Stimulated activated CD8-positive, alpha-beta memory T cell treated with anti-CD3 and anti-CD28 coated beads, Interleukin-2, amount 100 ng/mL, for 1 hour (primary cell): ENCODE measurements at places on chromosomes 7 and 10.

DNA sequence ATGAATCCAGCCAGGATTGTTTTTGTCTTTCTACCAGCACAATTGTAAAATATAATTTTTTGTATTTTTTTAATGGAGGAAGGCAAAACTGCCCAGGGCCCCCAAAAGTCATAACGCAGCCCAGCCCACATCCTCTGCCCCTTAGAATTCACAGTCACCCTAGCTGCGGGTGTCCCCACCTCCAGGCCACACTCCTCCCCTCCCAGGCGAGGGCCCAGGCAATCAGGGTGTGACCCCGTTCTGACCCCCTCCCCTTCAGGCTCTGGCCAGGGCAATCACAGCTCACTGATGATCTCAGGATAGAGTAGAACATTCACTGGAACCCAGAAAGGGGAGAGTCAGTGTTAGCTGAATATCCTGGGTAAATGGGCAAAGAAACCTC is 92.0 kb upstream of the MACROH2A2 start:
- no peak for DNase-seq

DNA sequence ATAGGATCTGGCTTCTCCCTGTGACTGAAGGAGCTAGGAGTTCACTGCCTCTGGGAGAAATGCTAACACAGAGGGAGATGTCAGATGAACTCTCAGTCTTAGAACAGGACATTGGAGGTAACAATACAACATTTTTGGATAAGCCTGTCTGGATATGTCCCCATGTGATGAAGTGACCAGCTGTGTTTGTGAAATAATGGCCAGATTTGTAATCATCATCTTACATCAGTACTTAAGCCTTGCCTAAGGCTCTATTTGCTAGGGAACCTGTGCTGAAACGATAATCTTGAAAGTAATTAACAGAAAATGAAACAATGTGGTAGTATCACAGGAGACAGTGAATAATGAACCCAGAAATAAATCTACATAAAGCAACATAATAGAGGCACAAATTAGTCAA is 56.2 kb downstream of the CRPPA start:
- DNase-seq, result no peak

- no peak for DNase-seq
Measured at GRCh38 chr10:31058795-31059703, 27.4 kb upstream of the ZNF438 start.

DNA sequence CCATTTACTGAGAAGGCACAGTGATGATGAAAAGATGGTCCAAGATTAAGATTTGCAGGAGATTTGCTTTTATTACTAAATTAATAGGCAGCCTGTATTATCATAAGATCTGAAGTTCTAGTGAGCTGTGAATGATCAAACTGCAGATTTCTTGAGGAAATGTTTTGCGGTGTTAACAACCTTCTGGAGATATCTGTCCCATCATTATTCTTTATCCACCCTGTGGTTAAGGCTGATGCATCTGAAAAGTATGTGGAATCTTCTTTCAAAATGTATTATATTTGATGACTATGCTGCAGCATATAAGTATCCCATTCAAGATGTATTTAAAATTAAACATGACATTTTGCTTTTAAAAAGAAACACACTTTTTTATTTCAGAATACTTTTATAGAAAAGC is 150.3 kb downstream of the POLR1F start:
- no peak for DNase-seq

- DNase-seq, result no peak
Measured at GRCh38 chr10:96513305-96513697, 425 bp downstream of the TLL2 start.

DNA sequence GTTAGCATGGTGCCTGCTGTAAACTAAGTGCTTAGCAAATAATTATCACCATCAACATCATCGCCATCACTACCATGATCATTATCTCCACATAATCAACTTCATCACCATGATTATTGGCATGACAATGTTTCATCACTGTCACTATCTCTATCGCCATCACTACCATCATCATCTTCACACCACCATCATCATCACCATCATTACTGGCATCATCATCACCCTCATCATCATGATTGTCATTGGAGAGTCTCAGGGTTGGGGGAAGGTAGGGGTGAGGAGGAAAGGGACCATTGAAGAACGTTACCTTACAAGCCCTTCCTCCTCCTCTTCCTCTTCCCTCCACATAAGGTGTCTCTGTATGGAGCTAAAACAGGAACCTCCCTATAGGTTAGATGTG is 54.9 kb upstream of the GPR26 start:
- no peak for DNase-seq

DNA sequence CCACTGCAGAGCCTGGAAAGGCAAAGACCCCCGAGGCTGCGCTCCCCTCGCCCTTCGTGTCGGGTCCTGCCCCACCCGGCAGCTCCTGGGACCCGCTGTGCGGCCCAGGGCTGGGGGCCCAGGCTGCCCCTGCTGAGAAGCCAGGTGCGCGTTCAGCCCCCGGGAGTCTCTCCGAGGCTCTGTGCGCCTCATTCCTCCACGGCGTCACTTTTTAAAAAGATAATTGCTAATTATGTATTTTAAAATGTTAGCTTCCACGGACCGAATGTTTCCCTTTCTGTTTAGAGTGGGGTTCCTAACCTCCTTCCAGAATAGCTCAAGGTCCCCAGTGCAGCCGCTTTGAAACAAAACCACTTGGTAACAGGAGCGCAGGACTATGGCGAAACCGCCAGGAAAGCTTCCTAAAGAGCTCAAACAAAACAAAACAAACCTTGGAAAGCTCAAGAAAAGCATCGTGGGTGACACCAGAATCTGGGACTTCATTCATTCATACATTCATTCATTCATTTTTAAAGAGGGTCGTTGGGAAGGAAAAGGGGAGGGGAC is 45.6 kb downstream of the PDIA4 start:
- DNase-seq, result no peak

DNA sequence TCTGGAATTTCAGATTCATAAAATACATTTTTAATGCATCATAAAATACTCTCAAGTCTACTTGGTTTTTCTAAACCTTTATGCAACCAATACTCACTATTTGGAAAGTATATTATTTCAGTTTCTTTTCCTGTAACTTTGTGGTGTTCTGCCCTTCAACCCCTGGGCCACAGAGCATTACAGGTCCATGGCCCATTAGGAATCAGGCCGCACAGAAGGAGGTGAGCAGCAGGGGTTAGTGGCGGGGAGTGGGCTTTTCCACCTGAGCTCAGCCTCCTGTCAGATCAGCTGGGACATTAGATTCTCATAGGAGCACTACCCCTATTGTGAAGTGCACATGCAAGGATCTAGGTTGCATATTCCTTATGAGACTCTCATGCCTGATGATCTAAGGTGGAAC is 9.7 kb downstream of the SNX13 start:
- no peak for DNase-seq

DNA sequence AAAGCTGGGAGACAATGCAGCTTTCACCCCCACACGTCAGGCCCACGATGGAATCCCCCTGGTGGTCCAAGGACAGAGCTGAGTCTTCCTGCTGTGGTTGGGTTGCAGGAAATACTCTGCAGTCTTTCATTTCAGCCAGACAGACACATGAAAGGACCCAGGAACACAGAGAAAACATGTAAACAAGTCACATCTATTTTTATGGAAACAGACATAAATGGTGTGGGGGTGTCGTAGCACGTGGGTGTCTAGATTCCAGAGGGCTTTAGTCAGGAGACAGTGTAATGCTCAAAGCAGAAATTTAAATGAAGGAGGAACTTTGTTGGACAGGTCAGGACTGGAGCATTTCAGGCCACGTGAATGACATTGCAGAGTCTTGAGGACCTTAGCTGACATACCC is 444.6 kb downstream of the SUGCT start:
- DNase-seq, result no peak

- no peak for DNase-seq
Measured at GRCh38 chr10:98285416-98285815, 17.4 kb upstream of the LOXL4 start.

DNA sequence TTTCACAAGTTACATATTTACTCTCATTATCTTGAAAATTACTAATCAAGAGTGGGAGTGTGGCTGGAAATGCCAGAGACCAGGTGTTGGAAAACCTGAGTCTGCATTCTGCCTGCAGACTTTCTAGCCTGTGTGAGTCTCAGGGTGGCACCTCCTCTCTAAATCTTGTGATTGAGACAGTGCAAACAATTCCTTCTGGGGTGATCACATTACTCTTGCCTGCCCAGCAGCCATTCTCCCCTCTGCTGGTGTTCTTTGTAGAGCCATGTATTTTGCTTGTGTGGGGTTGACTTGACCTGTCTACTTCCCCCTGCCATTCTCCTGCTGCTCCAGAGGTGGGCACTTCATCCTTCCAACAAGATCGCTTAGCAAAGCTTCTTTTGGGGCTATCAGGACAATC is 101.1 kb downstream of the RAPGEF5 start:
- DNase-seq, result no peak

- no peak for DNase-seq
Measured at GRCh38 chr7:32131091-32131490, 60.9 kb upstream of the PDE1C start.

DNA sequence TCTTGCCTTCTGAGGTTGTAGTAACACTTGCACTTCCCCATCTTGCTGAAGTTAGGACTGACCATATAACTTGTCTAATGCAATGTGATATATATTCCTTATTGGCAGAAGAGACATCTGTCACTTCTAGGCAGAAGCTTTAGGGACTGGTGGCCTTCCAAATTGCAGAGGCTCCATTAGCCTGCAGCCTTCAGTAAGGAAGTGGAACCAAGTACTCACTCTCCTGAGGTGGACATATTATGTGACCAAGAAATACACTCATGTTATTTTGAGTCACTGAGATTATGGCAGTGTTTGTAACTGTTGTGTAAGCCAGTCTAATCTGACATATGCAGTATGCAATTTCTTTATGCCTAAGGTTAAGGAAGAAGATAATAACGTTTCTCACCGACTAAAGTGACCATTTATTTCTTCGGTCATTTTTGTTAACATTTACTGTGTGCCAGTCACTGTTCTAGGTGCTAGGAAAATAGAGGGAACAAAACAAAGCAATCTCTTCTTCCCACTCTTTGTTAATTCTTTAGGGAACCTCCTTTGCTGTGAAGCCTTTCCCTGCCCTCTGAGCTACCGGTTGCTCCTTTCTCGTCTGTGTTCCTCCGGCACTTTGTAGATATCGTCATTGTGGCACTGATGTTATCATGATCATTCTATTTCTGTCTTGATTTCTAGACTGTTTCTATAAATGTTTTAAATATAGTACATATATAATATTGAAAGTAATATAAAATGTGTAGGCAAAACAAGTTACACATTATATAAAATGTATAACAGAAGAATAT is 52.9 kb upstream of the HBP1 start:
- no peak for DNase-seq

- DNase-seq, result no peak
Measured at GRCh38 chr7:34672430-34672829, 14.4 kb downstream of the NPSR1 start.

DNA sequence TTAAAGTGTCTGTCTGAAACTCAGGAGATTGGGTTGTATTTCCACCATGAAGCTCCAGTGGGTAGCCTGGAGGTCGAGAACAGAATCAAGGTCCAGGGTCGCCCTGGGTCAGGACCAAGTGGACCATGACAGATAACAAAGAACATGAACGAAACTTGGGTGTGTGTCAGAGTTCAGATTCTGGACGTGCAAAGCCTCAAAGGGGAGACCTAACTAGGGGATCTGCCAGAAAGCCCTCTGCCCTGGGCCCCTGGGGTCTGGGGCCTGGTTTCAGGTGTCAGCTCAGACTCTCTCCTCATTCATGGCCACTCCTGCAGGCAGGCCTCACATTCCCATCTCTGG is 1.6 kb downstream of the RASSF4 start:
- no peak for DNase-seq

DNA sequence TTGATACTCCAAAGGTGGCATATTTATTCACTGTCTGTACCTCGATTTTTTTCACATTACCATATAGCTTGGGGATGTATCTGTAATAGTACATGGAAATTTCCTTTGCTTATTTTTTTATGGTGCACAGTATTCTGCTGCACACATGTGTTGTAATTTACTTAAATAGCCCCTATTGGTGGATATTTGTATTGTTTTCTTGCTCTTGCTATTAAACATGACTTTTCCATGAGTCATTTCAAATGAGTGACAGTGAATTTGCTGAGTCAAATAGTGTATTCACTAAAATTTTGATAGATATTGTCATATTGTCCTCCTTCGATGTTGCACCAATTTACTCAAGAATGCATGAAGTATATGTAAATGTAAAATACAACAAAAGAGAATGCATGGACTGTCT is 122.7 kb upstream of the STEAP4 start:
- no peak for DNase-seq

DNA sequence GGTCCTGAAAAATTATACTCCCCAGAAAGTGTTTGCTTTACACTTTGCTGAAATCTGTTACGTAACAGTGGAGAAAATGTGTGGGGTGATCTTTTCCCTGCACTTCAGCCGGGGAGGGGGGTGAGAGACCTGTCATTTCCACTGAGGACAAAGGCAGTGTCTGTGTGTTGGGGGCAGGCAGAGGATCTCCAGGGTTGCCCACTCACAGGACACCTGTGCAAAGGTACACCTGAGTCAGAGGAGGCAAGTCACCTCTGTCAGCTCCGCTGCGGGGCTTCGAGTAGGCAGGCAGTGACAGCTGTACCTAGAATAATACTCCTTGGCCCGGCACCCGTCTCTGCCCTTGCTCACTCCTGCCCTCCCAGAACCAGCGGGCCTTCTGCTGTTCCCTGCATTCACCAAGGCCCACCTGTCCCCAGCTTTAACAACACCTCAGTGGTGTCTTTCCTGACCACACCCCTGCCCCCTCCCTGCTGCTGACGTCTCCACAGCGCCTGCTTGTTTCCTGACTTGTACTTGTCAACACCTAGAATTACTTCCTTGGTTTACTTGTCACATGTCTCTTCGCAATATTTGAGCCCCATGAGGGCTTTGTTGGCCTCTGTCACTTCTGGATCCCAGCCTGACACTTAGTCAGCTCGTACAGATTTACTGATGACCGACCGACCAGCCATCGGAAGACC is 159.2 kb downstream of the NEURL1 start:
- no peak for DNase-seq

- no peak for DNase-seq
Measured at GRCh38 chr7:23232966-23233365, 13.6 kb upstream of the GPNMB start.

DNA sequence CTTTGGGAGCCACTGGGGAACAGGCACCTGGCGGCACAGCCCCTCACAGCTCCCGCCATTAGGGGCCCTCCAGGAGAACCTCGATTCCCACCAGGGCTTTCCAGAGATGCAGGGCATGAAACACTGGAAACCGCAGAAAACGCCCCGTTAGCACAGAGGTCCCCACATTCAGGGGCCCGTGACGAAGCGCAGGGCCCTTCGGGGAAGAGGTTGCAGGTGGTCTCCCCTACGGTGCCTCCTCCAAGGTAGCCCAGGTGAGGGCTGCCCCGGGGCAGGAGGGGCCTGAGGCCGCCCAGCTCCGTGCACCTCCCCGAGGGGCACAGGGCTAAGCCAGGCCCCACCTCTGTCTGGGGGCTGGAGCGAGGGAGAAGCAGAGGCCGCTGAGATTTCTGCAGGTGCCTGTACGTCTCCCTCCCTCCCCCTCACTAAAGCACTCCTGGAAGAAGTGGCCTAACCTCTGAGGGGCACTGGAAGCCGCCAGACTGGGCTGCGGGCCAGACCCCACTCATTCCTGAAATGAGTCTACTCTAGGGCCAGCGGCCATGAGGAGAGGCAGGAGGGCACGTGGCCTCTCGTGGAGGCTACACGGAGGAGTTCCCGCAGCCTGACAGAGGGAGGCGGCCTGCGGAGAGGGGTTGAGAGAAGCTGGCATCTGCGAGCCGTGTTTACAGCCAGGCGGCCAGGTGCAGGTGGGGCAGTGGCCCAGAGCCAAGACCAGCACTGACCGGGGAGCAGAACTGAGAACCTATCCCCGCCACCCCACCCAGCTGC is 6.9 kb downstream of the PDGFA start:
- DNase-seq, result no peak
